ENCODE measurements at places on chromosomes 3 and 15.

DNA sequence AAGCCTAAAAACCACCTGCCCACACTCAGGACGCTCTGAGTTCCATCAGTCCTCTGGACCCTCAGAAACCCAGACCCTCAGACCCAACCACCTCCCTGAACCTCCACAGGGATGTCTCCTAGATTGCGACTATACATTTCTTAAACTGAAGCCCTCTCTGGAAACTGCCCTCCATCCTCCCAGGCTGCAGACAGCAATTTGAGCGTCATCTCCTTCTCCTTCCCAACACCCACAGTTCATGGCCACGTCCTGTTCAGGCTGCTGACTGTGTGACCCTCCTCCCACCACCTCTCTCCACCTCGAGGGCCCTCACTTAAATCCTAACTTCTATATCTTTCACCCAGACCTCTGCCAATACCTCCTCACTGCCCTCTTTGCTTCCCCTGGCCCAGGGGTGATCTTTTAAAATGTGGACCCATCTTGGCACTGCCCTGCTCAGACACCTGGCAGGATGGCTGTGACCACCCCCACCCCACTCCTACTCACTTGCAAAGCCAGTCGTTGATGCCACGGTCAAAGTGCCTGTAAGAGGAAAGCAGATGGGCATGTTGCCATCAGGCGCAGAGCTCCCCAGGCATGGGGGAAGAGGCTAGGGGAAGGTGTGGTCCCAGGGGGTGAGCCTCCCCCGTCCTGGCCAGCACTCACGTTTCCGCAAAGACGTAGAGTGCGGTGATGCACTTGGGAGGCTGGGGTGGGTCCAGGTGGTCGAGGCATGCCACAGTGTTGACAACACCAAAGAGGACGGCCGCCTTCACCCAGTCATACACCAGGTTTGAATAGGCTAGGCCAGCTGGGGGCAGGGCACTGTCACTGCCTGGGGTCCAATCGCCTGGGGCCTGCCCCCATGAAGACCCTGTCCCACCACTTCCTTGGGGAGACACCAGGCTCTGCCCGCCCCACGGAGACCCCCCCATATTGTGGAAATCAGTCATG, 6.0 kb downstream of the HHATL start:
- no peak for DNase-seq

- DNase-seq: no peak
Observed at GRCh38 chr3:171813278-171813896, 3.1 kb upstream of the PLD1 start.

DNA sequence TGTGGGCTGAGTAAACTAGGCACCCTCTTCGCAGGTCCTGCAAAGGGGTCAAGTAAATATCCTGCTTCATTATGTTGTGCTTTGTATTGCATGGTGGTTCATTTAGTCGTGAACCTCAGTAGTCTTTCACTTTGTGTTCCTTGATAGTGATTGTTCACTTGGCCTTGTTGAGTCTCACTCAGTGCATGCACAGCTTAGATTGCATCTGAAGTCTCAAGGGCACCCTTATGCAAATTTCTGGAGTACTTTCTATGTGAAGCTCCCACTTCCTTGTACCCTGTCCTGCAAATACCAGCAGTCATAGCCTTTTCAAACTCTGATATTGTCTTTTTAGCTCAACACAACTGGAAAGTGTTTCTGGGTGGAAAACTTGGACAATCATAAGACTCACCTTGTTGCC, 519.2 kb downstream of the NAALADL2 start:
- no peak for DNase-seq

DNA sequence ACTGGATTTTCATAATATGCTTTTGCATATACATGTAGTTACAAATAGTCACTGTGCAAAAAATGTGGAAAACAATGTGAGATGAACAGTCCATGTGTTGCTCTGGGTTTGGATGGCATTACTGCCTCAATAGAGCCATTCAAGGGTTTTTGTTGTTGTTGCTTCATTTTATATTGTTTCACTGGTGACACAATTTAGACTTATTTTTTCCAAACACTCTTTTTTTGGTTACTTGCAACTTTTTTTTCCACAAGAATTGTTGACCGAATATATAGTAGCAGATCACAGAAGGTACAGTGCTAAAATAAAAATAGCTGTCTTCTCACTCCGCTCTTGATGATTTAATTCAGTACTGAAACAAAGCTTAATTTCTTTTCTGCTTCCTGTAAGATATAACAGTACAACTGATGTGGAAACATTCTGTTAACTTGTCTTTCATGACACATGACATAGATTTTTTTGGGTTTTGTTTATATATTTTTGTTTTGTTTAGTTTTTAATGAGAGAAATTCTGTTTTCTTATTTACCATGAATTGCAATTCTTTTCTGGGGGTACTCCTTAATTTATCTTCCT, 618.6 kb downstream of the NAALADL2 start:
- no peak for DNase-seq

DNA sequence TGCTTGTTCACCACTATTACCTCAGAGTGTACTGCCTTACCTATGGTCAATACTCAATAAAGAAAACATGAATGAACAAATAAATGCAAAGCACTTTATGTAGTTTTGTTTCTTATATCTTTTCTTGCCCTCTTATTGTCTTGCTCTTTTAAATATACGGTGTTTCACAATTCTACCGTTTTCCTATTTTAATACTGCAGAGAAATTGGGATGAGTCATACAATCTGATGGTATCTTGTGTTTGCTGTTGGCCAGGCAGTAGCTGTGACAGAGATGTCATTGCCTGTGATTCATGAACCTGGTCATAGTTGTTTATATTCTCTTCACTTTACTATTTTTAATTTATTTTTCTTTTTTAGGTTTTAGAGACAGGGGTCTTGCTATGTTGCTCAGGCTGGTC, 48.3 kb downstream of the SERP1 start:
- peak; percentile 76 for DNase-seq

- DNase-seq: no peak
Observed at GRCh38 chr3:49793486-49794085, 6.1 kb downstream of the CDHR4 start.

- DNase-seq: no peak
Observed at GRCh38 chr15:81126892-81127291, 7.2 kb upstream of the CFAP161 start.

- DNase-seq: no peak
Observed at GRCh38 chr3:8307545-8308110, 194.0 kb upstream of the LMCD1 start.

DNA sequence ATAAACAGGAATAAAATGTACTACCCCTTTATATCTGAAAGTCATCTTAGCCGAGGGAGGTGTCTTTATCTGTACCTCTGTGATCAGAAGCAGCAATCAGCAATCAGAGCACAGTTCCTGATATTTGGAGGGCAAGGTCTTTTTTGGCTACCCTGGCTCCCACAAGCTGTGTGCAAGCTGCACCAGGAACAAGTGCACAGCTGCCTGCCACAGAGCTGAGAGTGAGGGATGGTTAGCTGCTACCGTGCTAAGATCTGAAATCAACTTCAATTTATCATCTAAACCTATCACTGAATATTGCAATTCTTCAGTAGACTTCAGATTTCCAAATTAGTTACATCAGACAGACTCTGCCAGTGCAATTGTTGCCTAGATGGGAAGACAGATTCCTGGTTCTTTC, 404.6 kb upstream of the ARL6 start:
- DNase-seq: no peak

GRCh38 chr15:63514531-63514943, 10.1 kb downstream of the USP3 start:
- DNase-seq: no peak

- DNase-seq: no peak
Observed at GRCh38 chr3:75342425-75342824, 321.7 kb upstream of the FRG2C start.

DNA sequence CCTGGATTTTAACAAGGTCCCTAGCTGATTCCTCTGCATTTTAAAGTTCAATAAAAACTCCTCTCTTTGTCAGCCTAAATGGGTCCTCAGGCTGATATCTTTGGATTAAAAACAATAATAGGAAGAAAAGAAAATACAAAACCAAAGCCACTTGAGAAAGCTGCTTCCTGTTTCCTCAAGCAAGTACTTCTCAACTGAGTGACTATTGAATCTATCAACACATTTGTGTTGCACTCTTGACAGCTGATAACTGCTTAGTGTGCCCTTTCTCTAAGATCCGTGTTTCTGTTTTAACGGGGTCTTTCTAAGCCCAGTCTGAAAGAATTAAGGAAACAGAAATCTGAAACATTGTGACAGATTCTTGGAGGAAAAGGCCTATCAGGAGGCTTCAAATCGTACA, 410.7 kb downstream of the GRM7 start:
- DNase-seq: no peak

DNA sequence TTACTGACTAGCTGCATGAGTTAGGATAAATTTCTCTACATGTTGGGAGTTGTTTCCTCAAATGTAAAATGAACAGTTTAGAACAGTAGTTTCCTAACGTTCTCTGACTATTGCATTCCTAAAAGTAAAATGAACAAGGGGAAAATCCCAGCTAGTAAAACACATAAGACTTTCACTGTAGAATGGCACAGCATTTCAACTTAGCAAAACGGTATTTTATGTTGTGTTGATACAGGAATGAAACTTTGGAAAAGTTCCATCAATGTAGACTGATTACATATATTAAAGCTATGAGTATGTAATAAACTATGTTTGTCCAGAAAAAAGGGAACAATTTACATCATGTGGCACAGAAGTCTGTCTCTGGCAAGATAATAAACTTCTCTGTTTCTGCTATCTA, 297.4 kb upstream of the EPHA3 start:
- DNase-seq: no peak

- DNase-seq: no peak
Observed at GRCh38 chr3:150751781-150752263, 11.1 kb downstream of the SIAH2 start.

GRCh38 chr3:149879872-149880271, 66.9 kb downstream of the RNF13 start:
- peak; percentile 29 for DNase-seq

DNA sequence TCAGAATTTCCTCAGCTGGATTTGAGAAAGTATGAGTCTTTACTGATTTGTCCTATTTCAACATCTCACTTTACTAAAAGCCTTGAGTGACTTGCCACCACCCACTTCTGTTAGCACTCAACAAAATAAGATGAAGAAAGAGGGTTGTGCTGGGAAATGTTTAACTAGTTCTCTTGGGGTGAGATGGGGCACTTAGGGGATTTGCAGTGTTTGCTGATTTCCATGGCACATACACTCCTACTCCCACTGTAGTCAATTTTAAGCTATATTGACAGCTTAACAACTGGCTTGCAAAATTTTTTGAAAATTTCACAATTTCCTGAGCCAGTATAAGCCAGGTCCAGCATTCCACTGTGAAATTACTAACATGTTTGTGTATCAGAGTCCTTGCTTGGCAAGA, 463.1 kb upstream of the ARHGEF26 start:
- no peak for DNase-seq

- peak; percentile 54 for DNase-seq
Observed at GRCh38 chr15:90872486-90873184, 4.2 kb downstream of the FURIN start.

- DNase-seq: no peak
Observed at GRCh38 chr15:49187549-49188245, 17.6 kb downstream of the GALK2 start.

DNA sequence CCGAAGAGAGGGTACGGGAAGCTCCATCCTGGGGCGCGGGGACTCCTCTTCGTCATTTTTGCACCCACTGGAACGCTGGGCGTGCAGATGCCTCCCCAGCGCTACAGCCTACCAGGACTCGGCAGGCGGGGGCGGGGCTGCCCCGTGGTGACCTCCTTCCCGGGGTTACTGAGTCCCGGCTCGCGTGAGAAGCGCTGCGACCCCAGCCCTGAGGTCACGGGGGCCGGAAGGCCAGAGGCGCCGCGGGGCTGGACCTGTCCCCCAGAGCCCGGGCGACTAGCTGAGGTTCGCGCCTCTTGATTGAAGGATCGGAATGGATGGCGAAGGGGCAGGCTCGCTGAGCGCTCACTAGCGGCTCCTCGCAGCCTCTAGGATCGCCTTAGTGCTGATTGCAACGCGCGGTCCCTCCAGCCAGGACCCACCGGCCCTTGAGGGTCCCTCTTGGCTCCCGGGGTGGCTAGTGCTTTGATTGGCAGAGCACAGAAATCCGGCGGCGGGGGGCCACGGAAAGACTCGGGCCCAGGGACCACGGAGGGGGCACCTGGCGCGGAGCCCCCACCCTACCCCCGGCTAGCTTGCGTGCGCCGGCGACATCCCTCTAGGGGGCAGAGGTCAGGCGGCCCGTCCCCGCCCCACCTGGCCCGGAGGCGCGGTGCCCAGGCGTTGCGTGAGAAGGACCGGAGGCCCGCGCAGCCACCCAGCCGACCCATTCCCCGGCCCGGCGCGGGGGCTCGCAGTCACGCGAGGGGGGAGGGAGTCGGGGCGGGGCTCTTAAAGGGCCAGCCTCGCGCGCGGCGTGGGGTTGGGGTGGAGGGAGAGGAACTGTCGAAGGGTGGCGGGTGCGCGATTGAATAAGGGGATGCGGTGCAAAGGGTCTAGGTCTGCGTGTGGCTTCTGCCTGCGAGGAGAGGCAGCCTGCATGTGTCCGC, 781 bp upstream of the CYP1A1 start:
- DNase-seq: no peak

- no peak for DNase-seq
Observed at GRCh38 chr3:195718477-195718984, 2.2 kb upstream of the MUC20 start.

DNA sequence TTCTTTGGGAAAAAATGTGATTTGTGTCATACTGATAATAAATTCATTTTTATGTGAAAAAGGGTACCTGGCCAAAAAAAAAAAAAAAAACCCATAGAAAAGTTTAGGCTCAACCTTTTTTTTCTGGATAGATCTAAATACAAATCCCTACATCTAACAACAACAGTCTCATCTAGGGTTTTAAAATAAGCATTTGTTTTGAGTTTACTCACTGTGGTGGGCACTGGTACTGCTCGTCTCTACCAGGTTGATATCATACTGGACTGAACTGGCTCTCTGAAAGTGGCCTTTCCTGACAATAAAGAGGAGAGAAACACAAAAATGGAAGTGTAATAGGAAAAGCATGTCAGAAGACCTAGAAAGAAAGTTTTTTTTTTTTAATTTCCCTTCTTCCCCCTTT, 52.0 kb downstream of the FBXO22 start:
- no peak for DNase-seq

- DNase-seq: no peak
Observed at GRCh38 chr15:29377161-29377560, 107.5 kb upstream of the NSMCE3 start.

GRCh38 chr3:107450254-107450893, 72.4 kb upstream of the BBX start:
- DNase-seq: peak; percentile 26

- DNase-seq: no peak
Observed at GRCh38 chr3:31882431-31882830, 98.6 kb downstream of the OSBPL10 start.

DNA sequence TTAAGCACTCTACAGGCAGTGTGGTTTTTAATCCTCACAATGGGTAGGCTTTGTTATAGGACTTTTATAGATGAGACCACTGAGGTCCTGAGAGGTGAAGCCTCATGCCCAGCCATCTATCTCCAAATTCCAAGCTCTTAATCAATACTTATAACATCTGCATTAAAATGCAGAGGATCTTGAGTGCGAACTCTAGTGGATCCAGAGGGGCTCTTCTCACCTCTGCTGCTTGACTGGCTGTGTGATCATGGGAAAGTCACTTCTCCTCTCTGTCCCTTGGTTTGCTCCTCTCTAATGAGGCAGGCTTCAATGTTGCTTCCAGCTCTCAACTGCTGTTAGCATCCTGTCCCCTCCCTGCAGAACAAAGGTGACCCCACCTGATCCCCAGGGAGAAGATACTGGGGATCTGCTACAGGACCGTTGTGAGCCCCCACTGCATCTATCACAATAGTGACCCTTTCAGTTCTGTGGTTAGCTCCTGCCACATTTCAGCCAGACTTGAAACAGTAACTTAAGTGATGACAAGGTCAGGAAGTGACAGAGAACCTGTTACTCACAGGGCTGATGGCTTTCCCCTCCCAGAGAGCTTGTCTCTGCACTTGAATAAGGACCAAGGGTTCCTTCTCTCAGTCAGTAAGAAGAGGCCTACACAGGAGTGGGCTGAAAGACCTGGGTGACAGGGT, 1.3 kb downstream of the SLC27A2 start:
- no peak for DNase-seq

Data from RCC 7860 (cell line).